Globus pallidus (tissue), 1 donor: ENCODE measurements at places on chromosomes 1 and 21.

GRCh38 chr1:21779613-21780521 lies 3.1 kb downstream of the USP48 start:
- DNase-seq = no peak

GRCh38 chr21:25179116-25179515 lies 428.2 kb downstream of the MRPL39 start:
- no peak for DNase-seq

DNA sequence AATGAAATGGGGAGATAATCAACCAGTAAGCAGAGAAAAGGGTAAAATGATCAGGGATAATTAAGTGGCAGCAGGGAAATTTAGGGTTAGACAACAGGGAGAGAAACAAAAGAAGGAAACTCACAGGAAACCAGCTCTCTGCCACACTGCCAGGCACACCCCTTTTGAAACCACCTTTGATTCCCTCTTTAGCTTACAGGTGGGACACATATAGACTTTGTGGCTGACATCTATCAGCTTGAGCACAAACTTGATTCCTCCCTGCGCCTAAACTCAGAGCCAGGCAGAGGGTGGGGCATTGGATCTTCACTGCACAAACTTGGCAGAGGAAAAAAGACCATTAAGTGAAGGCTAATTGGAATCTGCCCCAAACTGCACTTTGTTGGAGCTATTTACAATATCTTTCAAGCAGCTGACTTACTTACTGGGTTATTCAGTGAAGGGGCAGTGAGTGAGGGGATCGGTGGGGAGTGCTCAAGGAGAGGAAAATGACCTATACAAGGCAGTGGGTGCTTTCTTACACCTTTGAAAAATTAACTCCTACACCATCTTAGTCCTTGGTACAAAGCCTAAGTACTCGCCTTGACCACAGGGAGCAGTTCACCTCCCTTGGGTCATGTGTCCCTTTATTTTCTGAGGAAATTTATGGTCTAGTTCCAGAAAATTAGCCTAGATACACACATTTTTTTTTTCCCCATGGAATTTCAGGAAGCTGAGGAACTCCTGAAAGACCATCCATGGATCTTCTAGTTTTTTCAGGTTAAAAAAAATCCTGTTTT lies 60.2 kb downstream of the PBX1 start:
- DNase-seq = no peak

GRCh38 chr1:157403203-157403602 lies 149.1 kb downstream of the FCRL5 start:
- no peak for DNase-seq

- no peak for DNase-seq
Measured at GRCh38 chr1:77416692-77417450, 135.1 kb downstream of the AK5 start.

GRCh38 chr1:223706077-223706973 lies 6.0 kb upstream of the CAPN2 start:
- DNase-seq = no peak

DNA sequence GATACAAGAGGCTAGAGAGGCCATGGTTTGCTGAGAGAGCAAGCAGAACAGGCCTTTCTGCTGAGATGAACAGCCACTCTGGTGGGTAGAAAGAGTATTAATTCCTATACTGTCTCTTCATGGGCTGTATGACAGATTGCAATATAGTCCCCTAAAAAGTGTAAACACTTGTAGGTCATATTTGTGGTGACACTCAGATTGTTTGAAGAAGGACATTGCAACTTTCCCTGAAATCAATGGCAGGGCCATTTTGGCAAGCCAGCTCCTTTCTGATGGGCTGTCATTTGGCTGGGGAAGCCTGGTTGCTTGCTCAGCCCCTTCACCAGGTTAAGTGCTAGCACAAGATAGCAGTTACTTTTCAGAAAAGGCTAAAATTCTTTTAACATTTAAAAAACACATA lies 27.5 kb downstream of the RAB4A start:
- no peak for DNase-seq

DNA sequence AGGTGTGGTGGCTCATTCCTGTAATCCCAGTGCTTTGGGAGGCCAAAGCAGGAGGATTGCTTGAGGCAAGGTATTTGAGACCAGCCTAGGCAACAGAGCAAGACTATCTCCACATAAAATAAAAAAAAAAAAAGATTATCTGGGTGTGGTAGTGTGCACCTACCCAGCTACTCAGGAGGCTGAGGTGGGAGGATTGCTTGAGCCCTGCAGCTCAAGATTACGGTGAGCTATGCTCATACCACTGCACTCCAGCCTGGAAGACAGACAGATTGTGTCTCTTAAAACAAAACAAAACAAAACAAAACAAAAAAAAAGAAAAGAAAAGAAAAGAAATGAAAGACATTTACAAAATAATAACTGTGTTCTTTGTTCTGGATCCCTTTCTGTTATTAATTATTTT lies 6.1 kb upstream of the TLCD4 start:
- DNase-seq = no peak

DNA sequence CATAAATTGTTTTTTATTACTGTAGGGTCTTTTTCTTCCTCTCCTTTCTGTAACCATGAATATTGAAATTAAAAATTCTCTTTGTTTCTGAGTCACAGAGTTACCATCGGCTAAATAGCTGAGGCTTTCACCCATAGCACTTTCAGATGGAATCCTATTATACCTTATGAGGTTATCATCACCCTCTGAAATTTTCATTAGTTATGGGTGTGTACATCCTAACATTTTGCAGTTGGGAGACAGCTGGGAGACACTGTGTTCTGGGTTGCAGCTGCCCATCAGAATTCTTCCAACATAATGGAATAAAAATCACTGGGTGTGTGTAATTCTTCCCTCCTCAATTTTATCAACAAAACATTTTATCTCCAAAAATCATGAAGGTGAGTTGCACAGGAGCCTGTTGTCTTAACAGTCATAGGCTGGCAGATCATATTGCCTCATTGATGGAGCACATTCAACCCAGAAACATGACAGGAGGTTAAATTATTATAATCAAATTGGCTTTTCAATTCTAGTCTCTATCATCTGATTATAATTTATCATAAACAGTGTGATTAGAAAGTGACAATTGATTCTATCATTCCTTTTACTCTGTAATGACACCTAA lies 17.4 kb downstream of the CYYR1 start:
- no peak for DNase-seq

GRCh38 chr1:110746644-110747259 lies 72.0 kb upstream of the KCNA3 start:
- DNase-seq = peak; percentile 15

DNA sequence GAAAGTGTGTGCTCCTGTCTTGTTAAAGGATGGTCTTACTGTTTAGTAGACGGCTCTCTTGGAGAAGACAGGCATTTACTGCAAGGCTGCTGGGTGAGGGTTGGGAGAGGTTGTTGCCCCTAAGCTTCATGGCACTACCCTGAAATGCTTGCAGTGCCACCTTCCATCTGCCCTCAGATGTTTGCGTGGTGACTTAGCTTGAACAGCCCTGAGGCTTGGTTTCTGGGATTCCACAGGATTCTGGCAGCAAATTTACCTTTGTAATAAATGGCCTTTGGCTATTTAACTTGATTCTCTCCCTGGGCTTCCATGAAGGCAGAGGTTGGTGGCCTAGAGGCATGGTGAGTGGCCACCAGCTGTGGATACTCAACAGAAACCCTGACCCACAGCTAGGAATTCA lies 11.6 kb downstream of the MTARC1 start:
- DNase-seq = no peak

DNA sequence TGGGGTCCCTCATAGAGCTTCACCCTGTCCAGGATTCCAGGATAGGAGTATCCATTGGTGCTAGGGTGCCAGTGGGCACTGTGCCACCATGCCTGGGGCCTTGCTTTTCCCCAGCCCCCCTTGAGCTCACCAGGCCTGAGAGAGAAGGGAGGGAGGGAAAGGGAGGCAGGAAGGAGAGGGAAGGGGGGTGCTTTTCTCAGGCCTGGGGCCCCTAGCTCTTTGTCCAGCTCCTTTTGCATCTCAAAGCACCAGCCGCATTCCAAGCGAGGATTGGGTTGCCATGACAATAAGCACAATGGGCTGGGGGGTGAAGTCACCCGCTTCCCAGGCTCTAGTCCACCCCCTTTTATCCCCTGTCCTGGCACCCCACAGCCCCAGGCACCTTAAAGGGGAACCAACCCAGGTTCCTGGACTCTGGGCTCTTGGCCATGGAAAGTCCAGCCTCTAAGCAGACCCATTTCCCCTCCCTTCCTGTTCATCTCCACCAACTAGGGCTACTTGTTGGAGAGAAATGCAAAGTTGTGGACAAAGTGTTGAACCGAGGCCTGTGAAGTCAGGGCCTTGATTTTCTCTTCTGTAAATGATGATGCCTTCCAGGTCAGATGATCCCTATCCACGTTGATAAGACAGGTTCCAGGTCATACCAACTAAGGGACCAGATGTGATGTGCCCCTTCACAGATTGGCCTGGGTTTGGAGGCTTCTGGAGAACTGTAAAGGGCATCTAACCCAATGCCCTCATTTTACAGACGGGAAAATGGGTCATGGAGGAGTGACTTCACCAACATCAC lies 11.4 kb downstream of the THBS3 start:
- DNase-seq = peak; percentile 76

GRCh38 chr1:29907596-29907995 lies 671.3 kb downstream of the PTPRU start:
- DNase-seq = no peak

GRCh38 chr21:42193131-42193671 lies 25.7 kb upstream of the ABCG1 start:
- no peak for DNase-seq

DNA sequence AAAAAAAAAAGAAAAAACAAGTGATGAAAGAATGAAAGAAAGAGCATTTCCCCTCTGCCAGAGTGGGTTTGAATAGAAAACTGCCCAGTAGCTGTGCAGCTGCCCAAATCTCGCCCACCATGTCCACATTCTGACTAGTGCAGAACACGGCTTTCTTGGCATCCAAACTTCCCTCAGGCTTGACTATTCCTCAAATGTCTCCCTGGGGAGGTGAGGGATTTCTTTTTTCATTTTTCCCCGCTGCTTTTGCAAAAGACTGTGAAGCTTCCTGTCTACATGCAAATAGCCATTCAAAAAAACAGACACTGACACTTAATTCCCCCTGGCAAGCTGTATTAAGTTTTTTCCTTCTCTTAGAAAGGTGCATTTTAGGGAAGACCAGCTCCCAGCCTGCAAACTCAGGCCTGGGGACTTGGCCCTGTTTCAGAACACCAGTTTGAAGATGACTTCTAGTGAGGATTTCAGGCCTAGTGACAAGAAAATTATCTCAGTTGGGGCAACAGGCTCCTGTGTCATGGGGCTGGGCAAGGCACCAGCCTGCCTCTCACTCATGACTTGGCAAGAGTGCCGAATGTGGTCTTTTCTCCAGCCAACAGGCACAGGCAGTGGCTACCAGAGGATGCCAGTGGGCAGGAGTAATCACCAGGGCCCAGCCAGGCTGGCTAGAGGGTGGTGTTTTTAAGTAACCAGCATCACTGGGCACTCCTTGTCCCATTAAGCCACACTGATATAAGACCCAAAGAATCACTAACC lies 178.1 kb upstream of the NFIA start:
- DNase-seq = peak; percentile 59

DNA sequence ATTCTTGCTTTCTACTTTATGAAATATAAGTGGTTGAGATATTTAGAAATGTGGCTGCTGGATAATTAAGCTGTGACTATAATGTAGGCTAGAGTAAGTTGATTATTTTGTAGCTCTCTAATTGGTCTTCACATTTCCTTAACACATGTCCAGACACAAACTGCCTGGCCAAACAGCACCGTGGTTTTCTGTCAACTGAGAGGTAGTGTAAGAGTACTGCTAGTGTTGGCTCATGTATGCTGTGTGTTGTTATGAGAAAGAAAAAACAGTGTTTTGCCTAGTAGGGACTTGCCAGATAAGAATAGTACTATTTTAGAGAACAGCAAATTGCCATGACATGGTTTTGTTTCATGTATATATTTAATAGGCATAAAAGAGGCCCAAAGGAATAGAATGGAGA lies 37.1 kb downstream of the TMED5 start:
- DNase-seq = no peak

GRCh38 chr1:41051022-41051421 lies 29.5 kb upstream of the SLFNL1 start:
- DNase-seq = no peak

GRCh38 chr21:26025536-26026512 lies 144.7 kb downstream of the APP start:
- no peak for DNase-seq

DNA sequence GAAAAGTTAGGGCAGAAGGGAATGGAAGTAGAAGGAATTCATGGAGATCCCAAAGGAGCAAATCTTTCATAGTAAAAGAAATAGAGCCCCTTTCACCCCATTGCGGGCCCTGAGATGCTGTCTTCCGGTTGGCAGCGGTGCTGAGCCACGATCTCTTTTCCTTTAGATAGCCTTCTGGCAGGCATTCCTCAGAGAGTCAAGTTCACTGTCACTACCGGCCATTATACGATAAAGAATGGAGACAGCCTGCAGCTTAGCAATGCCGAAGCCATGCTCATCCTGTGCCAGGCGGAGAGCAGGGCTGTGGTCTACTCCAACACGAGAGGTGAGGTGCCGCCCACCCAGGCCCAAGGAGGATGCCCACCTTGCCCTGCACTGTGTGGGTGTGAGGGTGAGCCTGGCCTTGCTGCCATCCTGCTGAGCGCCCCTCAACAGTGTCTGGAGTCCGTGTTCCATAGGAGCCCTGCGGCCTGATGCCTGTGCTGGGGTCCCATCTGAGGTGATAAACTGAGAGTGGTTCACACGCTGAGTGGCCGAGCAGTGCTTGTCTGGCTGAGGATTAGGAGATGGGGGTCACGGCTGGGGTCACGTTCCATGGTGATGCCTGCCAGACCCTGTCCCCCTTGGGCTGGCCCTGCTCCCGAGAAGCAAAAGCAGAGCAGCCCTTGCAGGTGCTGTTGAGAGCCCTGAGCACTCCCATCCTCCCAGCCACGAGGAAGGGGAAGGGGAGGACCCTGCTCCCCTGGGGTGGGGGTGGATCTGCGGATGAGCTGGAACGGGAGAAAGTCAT lies 20.4 kb upstream of the PWP2 start:
- DNase-seq = no peak

- DNase-seq = no peak
Measured at GRCh38 chr1:54937469-54937868, 43.0 kb upstream of the TMEM61 start.

GRCh38 chr1:169590932-169591331 lies 4.7 kb upstream of the F5 start:
- DNase-seq = no peak

GRCh38 chr1:156652131-156652991 lies 10.4 kb downstream of the BCAN start:
- no peak for DNase-seq

DNA sequence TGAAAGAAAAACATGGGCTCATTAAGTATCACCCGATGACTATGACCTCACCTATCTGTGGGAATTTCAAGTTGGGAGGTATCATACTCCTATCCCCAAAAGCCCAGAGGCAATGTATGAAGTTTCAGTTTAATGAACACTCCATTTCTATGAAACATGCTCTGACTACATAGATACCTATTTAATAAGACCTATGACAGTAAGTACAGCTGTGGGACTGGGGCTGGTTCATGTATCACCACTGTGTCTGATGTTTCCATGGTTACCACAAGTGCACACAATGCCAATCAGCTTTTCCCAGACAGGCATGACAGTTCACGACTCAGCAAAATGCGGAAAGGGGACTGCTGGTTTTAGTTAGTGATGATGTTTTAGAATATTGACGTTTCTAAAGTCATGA lies 167.7 kb downstream of the SIPA1L2 start:
- no peak for DNase-seq

GRCh38 chr21:40681164-40681859 lies 165.6 kb downstream of the DSCAM start:
- DNase-seq = peak; percentile 68

GRCh38 chr1:226951286-226952117 lies 11.4 kb downstream of the COQ8A start:
- DNase-seq = no peak

- no peak for DNase-seq
Measured at GRCh38 chr1:39733161-39733560, 5.5 kb upstream of the PPIE start.
